ENCODE measurements at places on chromosomes 3 and 15. TPM values are rescaled to one million over a fixed set of nuclear protein-coding genes. Genes with fewer than 3 reads are reported as not detected.

Gene GCSAM
- total RNA-seq: 0.52 TPM

Gene IQSEC1
- total RNA-seq: 27.1 TPM

Gene MUC4
- total RNA-seq: 0.52 TPM

Gene SCAANT1
- total RNA-seq: not detected
